ENCODE measurements at places on chromosomes 12 and 14.
A peak's percentile ranks its signal among the peaks of the same experiment; 100 is the strongest.

DNA sequence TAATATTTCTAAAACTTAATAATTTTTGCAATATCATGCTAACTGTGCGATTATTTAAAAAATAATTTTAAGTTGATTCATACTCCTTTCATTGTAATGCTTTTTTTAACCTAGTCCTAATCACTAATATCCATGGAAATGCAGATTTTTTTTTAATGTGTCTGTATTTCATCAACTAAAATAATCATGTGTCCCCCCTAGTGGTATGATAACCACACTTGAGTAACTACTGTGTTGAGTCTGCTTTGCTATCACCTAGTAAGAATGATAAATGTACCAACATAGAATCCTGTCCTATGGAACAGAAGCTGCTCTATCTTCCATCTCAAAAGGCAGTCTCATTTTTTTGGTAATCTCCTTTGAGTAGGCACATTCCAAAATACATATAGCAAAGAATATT is 19.1 kb upstream of the SYNE2 start:
- no peak for DNase-seq

DNA sequence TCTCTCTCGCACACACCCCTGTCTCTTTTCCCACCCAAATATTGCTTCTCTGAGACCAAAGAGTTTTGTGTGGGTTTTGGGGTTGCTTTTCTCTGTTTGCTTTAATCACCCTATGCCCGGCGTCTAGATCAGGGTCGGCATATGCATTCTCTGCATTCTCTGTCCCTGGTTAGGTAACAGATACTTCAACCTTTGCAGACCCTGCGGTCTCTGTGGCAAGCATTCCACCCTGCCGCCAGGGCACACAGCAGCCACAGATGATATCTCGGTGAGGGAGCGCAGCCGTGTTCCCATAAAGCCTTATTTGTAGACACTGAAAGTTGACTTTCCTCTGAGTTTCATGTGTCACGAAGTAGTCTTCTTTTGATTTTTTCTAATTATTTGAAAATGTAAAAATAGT is 110.4 kb upstream of the FZD10 start:
- no peak for DNase-seq

DNA sequence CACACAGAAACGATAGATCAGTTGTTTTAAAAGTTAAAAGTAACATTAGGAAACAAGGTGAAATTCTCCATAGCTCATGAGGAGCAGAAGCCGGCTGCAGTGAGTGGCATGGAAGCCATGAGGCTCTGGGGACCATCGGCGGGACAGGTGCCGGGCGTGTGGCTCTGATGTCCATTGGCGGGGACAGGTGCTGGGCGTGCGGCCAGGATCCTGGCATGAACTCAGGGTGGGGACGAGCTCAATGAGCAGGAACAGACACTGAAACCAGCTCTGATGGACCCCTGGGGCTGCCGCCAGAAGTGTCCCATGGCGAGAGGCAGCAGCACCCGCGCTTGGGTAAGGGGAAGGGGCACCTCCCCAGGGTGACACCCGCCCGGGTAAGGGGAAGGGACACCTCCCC is 75.1 kb downstream of the NOC4L start:
- DNase-seq = no peak

- DNase-seq = no peak
Observed at GRCh38 chr12:108846290-108846701, 11.1 kb downstream of the SSH1 start.

- DNase-seq = no peak
Observed at GRCh38 chr12:58647495-58647894, 272.8 kb downstream of the LRIG3 start.

DNA sequence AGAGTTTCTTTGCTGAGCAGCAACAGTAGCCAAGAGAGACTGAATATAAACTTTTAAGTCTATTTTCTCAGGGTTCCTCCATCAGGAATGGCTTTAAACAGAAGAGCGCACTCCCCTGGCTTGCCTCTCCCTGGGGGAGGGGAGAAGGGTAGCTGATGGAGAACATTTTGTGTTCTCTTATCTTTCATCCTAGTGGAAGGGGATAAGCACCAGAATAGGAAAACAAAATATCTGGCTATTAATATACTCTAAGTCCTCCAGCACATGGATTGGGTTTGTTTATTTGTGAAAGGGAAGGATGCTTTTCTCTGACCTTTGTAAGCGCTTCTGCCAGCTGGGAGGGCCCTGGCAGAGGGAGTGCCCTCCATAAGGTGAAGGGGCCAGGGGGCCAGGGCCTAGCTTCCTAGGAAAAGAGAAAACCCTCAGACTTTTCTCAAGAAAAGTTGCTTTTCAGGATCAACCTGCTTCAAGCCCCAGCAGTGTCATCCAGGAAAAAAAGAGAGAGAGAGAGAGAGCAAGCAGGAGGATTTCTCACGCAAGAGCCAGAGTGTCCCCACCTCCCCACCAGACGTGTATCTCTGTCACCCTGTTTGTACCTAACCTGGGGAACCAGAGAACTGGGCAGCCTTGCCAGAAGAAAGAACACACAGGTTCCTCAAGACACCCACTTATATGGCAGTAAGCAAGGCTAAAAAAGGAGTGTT is 34.3 kb upstream of the ATP2A2 start:
- no peak for DNase-seq

DNA sequence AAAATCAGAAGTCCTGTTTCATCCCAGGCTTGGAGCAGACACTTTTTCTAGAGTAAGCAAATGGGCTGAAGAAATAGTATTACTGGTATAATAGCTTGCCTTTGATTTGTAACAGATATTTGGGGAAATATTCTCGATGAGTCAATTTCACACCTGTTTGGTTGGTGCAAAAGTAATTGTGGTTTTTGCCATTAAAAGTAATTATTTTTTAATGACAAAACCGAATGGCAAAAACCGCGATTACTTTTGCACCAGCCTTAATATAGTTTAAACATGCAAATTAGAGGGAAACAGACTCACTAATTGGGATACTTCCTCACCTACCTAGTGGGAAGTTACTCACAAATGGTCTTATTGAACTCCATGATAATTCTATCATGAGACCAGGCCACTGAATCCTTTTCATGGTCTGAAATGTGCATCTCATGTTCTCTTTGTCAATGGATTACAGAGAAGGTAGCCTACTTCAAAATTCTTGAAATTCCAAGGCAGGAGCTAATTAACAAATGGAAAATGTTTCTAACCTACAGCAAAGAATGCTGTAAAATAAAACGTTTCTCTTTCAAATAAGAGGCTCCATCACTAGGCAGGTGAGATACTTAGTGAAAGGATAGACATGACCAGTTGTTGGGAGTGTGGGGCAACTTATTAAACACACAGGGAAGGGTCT is 391.3 kb downstream of the EMP1 start:
- no peak for DNase-seq

GRCh38 chr12:15796493-15797141 is 7.4 kb upstream of the EPS8 start:
- DNase-seq = peak; percentile 81

DNA sequence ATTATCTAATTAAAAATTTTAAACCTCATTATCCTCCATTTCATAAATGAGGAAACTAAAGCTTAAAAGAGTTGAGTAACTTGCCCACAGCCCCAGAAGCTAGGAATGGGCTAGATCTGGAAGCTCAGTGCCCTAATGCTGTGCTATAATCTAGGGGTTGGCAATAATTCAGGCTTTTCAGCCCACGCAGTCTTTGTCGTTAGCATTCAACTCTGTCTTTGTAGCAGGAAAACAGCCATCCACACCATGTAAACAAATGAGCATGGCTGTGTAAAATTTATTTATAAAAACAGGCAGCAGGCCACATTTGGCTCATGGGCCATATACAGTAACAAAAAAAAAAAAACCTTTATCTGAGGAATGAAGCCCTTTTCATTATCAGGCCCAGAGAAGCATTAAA is 92.4 kb upstream of the OVCH1 start:
- DNase-seq = no peak

DNA sequence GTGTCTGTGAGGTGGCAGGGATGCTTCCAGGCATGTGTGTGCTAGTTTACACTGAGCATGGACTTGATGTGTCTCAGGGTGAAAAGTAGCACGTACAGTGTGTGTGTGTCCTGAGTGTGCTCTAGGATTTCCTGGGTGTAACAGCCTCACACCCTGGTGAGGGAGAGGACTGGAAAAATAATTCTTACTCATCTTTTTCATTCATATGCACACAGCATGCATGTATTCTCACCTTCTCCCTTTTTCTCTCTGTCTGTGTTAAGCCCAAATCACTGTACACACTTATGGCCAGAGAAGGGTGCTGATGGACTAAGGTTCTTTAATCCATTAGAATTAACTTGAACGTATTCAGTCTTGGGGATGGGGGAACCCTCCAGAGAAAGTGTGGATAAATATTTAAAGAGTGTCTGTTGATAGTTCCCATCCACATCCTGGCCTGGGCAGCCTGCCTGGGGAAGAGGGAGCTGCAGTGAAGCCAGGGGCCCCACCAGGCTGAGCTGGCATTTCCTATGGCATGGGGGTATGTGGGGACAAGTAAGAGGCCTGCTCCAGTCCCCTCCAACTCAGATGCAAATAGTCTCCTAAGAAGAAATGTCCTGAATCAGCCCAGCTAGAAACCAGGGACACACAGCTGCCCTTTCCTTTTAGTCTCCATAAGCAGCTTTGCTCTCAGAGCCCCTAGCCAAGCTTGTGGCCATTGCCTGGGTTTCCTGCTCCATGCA is 1.1 kb upstream of the HOXC8 start:
- no peak for DNase-seq

GRCh38 chr14:91729756-91730155 is 2.1 kb downstream of the CATSPERB start:
- no peak for DNase-seq

DNA sequence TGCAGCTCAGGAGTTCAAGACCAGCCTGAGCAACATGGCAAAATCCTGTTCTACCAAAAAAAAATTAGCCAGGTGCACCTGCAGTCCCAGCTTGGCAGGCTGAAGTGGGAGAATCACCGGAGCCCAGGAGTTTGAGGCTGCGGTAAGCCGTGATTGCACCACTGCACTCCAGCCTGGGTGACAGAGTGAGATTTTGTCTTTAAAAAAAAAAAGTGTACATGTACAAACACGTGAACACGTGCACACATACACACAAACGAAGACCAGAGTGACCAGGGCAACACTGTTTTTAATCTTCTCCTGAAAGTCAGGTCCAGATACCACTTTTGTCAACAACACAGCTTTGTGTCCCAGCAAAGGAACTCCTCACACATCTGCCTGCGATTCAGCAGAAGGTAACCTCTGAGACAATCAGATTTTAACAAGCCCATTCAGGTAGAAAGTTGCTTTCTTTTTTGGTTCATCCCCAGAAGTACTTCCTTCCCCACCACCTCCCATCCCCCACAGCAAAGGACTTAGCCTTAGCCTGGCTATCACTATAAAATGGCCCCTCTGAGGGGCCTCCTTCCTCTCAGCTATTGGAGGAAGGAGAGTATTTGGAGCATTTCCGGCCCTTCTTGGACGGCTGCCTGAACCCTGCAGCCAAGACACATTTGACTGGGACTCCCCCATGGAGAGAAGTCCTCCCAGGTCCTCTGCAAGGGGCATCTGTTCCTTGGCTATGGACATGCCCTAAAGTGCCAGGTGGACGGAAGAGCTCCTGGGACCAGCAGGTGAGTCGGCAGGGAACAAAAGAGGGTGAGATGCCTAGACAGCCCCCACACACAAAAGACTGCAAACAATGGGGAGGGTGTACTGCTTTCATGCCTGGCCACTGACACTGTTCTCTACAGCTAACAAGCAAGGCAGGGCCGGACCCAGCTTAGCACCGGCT is 9.8 kb downstream of the CTDSP2 start:
- DNase-seq = peak; percentile 76

GRCh38 chr12:68458866-68459265 is 126.7 kb upstream of the MDM1 start:
- DNase-seq = no peak

GRCh38 chr12:1836241-1836803 is 16.0 kb downstream of the LRTM2 start:
- no peak for DNase-seq

- DNase-seq = no peak
Observed at GRCh38 chr12:63400718-63401117, 249.7 kb upstream of the AVPR1A start.

DNA sequence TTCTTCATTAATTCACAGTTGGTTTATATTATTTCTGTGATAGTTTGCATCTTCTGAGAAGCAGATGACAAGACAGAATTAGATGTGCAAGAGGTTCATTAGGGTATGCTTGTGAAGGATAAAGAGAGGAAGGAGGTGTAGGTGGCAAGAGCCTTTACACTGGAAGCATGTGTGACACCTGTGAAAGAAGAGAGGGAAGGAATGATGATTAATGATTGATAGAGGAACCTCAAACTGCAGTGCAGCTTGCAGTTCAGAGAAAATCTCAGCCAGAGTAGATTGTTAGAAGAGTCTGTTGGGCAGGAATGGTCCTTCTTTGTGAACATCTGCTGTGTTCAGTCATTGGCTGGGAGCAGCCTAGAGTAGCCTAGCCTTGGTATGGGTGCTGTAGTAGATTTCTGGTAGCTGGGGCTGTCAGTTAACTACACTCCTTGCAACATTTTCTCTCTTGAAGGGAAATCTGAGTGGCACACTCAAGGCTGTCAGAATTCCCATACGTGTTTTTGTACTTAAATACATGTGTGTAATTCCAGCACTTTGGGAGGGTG is 9.0 kb downstream of the RCOR1 start:
- no peak for DNase-seq

GRCh38 chr12:3913278-3913677 is 40.1 kb upstream of the PARP11 start:
- DNase-seq = no peak

- DNase-seq = no peak
Observed at GRCh38 chr14:99725774-99726537, 41.9 kb downstream of the CYP46A1 start.

DNA sequence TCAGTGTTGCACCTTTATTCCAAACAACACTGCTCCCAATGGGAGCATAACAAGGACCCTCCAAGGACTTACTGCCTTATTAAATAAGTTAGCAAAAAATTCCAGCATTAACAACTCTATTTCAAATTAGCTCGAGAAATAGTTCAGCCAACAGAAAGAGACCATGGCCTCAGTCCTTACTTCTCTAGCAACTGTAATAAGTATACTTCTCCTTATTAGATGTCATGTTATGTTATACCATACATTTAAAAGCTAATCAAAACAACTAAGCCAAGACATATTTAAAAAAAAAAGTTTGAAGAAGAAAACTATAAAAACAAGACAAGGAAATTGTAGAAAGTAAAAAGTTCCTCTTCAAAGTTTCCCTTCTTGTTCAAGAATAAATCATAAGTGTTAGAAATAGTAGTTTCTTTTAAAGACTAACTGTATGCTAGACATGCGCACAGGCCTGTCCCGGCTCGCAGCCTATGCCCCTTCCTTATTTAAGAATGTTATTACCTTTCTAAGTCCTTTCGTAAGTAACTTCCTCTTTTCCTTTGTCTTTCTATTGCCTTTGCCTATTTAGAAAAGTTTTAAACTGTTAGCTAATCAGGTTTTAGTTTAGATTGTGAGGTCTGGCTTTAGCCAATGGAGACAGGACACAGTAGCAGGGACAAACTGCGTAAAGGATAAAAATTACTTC is 68.6 kb downstream of the RESF1 start:
- DNase-seq = no peak

DNA sequence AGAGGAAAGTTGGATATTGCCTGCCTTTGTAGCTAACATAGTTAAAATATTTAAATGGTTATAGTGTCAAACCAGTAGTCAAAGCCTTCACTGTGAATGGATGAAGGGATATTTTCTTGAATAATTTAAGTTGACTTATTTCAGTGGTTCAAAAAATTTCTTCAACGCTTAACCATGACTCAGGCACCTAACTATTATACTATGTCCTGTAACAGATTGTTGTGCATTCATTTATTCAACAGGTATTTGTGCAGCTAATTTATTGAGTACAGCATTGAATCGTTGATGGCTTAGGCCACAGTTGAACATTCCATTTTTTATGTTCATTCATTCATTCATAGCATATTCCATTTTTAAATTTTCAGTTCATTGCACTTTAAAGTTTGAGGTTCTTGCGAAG is 9.2 kb downstream of the HIF1A start:
- DNase-seq = no peak
